ENCODE measurements at places on chromosomes 4 and X.

DNA sequence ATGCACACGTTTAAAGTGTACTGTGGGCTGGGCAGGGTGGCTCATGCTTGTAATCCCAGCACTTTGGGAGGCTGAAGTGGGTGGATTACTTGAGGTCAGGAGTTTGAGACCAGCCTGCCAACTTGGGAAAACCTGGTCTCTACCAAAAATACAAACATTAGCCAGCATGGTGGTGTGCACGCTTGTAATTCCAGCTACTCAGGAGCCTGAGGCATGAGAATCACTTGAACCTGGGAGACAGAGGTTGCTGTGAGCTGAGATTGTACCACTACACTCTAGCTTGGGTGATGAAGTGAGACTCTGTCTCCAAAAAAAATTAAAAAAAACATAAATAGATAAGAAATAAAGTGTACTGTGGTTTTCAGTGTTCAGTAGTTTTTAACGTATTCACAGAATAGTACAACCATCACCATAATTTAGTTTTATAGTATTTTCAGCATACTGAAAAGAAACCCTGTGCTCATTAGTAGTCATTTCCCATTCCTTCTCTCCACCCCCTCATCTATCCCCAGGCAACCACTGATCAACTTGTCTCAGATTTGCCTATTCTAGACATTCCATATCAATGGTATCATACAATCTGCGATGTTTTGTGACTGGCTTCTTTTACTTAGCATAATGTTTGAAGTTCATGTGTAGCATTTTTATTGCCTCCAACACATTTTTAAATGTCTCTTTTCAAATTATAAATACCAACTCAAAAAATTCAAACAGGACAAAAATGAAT, 19.1 kb downstream of the SLAIN2 start:
- no peak for DNase-seq

DNA sequence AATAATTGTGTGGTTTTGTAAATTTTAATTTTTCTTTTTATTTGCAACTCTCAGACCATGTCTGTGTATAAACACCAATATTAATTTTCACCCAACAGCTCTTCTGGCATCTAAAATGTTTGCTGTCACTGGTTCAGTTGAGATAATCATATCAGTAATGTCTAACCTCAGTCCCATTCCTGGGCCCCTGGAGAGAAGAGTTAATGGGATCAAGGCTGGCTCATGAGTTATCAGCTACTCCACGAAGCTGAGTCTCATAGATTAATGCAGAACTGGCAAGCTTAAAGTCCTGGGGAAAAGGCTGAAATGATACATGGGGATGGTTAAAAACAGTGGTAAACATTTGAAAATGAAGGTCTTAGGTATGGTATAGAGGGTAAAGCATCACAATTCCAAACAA, 28.4 kb upstream of the TSPAN5 start:
- DNase-seq: no peak

DNA sequence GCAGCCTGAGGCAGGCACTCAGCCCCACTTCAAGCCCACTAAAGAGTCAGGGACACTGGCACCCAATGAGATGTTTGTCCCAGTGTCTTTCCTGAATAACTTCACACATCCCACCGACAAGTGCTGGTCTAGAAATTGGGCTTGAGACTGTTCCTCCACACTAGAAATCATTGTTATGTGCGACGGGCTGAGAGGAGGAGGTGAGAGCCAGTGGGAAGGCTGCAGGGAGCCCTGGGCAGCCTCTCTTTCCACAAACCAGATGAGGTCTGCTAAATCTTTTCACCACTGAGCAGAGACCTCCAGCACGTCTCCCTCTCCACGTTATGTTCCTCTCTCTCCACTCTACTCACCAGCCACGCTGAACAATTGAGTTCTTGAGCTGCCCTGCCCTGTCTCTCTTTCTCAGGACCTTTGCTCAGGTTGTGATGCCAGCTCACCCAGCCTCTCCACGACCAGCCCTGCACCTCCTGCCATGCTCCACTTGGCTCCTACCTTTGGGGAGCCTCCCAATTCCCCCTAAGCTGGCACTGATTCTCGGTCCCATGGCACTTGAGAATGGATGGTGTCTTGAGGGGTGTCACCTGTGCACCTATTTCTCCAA, 8.4 kb downstream of the SCD5 start:
- no peak for DNase-seq

- no peak for DNase-seq
Measured at GRCh38 chr4:166301266-166301665, 428.2 kb downstream of the TLL1 start.

- DNase-seq: no peak
Measured at GRCh38 chr4:26287756-26288155, 33.1 kb upstream of the RBPJ start.

DNA sequence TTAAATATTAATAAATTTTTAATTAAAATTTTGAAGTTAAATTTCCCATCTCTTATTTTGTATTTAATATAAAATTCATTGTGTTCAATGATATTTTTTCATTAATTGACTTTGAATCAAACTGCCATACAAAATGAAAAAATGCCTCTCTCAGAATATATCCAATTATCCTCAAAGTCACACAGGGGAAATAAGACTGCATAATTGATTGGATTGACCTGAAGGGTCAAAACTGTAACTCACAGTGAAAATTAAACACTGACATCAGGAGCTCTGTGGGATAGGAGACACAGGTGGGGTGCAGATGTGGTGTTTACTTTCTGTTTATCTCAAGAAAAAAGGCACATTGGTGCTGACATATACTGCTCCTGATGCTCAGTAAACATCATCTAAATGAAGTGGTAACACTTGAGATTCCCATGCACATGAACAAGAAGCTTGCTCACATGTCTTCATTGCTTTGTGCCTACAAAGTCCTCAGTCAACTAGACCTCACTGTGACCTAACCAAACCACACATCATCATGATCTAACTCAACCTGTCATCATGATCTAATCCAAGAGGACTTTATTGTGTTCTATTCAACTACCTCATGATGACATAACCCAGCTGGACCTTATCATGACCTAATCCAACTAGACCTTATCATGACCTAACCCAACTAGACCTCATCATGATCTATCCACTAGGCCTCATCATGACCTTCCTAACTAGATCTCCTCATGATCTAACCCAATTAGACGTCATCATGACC, 83.7 kb downstream of the DHRSX start:
- no peak for DNase-seq

DNA sequence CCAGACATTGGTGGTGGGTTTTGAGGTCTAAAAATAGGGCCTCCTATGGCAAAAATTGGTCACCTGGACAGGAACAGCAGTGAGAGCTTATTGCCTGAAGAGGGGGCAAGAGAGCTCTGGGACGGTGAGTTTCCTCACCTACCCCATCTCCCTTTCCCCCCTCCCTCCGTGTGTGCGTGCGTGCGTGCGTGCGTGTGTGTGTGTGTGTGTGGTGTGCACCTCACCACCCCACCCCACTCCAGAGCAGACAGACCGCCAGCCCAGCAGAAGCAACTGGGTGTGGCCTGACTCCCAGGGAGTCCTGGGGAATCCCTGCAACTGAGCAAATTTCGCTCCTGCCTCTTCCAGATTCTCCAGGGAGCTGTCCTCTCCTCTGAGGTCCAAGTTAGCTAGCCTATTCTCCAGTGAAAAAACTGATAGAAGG, 44.7 kb downstream of the PRPS1 start:
- peak; percentile 17 for DNase-seq

DNA sequence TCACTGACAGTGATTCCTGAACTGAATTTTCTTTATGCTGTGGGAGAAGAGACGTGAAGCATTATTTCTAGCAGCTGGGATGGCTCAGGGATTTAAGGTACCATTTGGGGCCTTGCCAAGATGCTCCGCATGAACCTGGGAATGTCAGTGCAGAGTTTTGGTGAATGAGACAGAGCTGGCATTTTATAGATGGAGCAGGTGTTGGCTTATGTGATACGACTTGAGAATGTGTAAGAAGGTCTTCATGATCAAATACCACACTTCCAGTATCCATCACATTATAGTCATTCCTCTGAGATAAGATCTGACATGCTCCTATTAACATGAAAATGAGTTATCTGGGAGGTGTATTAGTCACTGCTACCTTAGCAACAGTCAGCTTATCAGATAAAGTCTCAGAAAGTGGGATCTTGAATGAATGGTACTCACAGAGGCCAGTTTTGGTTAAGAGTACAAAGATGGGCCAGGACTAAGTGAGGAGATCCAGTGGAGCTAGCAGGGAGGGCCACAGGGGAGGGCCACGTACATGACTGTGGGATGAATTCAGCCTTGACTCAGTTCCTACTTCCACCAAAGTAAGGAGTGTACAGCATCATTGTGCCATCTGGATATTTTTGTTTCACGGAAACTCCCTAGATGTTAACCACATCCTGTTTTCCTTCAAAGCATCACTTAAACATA, 116.7 kb downstream of the SPCS3 start:
- no peak for DNase-seq

DNA sequence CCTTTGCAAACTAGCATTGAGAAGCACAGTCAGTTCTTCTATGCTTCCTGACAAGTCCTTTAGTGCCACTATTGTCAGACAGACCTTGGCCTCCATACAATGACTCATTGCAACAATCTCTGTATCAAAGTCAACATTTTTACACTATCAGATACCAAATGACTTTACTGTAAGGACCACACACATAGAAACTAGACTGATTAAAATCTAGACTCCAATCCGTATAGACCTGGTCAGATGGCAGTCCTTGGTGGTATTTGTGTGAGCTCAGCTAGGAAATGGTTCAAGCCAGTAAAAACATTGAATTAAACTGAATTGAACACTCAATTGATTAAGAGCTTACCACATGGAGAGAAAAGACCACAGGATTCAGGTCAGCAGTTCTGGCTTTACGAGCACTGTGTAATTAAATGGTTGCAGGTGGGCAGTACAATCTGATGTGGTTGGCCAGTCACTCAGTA, 549.8 kb upstream of the LCORL start:
- peak; percentile 80 for DNase-seq

- peak; percentile 88 for DNase-seq
Measured at GRCh38 chr4:37389967-37390580, 145.5 kb downstream of the NWD2 start.

GRCh38 chrX:31423609-31424189, 351.9 kb upstream of the FTHL17 start:
- DNase-seq: no peak

DNA sequence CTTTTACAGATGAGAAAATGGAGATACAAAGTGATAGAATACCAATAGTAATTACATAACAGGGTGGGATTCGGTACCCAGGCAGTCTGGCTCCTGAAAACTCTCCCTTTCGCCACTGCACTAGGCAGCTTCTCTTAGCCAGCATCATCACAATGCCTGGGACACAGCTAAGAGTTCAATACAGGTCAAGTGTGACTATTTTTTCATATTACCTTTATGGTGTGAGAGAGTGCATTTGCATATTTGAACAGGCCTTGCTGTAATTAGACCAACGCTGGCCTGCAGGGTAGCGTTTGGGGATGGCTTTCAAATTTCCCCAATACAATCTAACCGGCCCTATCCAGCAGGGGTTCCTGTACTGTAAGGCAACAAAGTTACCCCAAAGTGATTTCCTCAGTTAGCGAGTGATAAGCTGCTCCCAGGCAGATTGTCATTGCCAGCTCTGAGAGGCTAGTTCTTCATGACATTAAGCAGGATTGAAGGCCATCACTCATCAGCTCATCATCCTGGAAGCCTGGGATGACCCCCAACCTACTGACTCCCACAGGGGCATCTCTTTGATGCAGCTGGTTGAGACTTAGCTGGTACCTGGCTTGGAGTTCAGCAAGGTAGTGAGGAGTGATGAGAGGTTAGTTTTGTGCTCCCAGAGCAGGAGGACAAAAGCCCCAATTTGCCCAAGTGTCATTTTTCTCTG, 836.8 kb upstream of the LCORL start:
- DNase-seq: peak; percentile 67

- DNase-seq: no peak
Measured at GRCh38 chrX:115345615-115346014, 56.1 kb downstream of the LUZP4 start.

GRCh38 chr4:41645728-41646390, 102.7 kb downstream of the PHOX2B start:
- no peak for DNase-seq

DNA sequence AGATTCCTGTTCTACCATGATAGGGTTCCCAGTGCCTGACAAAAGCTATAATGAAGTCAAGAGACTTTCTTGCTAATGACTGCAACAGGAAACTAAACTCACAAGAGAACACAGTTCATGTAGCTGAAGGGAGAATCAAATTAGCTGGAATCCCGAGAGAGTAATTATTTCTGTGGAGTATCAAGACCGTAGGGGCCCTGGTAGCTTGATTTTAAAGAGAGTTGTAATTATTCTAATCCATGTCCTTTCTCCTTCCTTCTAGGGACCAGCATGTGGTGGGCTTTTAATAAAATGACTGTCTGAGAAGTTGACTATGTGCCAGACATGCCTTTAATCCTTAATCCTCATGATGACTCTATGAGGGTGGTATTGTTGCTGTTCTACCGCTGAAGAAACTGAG, 1.7 kb upstream of the TRPC5OS start:
- no peak for DNase-seq

DNA sequence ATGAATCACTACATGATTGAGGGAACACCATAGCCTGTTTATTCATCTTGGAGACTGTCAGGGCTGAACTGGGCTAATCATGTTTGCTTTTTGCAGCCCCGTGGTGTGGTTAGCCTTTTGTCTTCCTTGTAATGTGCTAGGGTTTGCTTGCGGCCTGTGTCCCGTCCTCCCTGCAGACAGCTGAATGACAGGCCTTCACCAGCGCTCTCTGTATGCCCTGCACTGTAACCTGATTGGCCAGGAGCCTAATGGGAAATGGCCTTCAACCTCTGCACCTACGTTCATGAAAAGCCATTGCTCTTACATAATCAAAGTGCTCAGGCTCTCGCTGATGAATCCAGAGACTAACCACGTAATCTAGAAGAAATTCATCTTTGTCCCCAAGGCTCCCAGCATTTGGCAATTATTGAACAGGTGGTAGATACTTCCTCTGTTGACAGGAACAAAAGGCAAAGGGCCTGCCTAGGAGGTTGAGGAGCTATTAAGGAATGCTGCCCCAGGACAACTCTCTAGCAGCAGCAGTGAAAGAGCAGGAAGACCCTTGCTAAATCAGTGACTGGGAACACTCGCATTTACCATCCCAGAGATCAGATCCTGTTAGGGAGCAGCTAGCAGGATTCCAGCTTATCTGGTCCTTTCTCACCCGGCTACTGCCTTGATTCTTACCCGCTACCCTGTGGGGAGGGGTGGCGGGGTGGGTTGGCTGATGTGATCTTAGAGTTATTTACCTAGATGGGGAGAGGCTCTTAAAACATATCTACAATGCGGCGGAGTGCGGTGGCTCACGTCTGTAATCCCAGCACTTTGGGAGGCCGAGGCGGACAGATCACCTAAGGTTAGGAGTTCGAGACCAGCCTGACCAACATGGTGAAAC, 42.3 kb upstream of the FAT1 start:
- peak; percentile 2 for DNase-seq

Measured in NCI-H1417 (cell line).